ENCODE measurements at places on chromosomes 7 and 10. TPM values are rescaled to one million over a fixed set of nuclear protein-coding genes. Genes with fewer than 3 reads are reported as not detected.

The MCM10 gene
- total RNA-seq: 0.08 TPM

DNA sequence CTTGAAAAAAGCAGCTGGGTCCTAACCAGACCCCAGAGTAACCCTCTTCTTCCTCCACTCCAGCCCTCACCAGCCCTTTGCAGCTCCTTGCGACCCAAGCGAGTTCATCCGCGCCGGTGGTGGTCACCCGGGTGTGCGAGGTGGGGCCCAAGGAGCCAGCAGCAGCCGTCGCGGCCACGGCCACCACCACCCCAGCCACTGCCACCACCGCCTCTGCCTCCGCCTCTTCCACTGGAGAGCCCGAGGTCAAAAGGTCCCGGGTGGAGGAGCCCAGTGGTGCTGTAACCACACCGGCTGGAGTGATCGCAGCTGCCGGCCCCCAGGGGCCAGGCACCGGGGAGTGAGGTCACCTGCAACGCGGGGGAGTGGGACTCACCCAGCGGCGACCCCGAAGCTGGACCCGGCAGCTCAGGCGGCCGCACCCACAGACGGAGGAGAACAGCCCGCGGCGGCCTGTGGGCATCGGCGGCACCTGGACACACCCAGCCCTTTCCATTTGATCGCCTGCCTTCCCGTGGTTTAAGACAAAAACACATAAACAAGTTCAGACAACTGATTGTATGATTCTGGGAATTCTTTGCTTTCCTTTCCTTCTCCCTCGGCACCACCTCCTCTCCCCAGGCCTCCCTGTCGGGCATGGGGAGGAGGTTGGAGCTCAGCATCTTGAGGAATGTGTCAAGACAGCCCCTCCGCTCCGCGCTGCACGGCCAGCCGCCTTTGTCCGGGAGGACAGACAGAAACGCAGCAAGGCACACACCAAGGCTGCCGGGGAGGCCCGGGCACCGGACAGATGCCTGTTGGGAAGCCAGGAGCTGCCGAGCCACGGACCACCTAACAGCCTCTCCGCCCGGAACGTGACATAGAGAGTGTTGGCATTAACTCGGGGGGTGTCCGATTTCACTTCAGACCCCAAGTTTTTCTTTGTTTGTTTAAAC, 13.0 kb upstream of the AP5Z1 start:
- H3K4me1 ChIP-seq: no peaks in the 10 kb centered on the region
- H3K27ac ChIP-seq: no peak overlapping the region
- DNase-seq: no peak
- H3K36me3 ChIP-seq: no peaks in the 10 kb centered on the region
- no peak overlapping the region for H3K4me3 ChIP-seq
- no peaks in the 10 kb centered on the region for H3K27me3 ChIP-seq

The VWDE gene
- 4.9 TPM for total RNA-seq

- peaks cover 4% of the 10 kb centered on the region for H3K36me3 ChIP-seq
- DNase-seq: no peak
- no peak overlapping the region for H3K27ac ChIP-seq
- no peaks in the 10 kb centered on the region for H3K4me1 ChIP-seq
- no peak overlapping the region for H3K4me3 ChIP-seq
- no peaks in the 10 kb centered on the region for H3K27me3 ChIP-seq
Observed at GRCh38 chr10:129771576-129771975, 192.5 kb downstream of the EBF3 start.
